Jurkat, Clone E6-1 (cell line): ENCODE measurements at places on chromosomes 6 and 20.

- no peak for DNase-seq
Measured at GRCh38 chr20:454951-455350, 7.4 kb downstream of the TBC1D20 start.

DNA sequence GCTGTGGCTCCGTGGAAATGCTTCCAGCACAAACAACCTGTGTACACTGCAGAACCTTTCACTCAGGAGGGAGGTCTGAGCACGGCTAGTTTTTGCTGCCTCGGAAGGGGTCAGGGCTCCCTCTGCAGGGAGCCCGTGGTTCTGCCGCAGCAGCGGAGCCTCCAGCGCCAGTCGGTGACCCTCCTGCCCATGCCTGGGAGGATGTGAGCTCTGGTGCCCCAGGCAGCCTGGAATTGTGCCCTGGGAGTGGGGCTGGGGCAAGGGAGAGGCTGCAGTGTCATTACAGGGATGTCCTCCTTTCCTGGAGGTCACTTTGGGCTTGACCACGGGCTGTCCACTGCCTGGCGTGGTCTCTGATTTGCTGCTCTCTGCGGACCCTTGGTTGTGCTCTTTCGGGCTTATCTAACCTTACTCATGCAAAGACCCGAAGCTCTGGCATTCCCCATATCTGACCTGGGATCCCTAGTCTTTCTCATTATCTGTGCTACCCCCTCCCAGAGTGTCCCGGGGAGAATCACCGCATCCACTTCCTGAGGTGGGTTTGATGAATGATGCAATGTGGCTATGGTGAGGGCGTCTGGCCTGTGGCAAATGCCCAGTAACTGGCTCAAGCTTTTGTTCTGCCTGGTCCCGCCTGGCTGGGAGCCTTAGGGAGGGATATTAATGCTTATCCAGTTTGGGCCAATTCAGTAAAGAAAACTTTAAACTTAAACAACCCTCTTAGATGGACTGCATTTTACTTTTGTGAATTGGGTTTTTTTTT is 59.6 kb upstream of the TAGAP start:
- DNase-seq = peak; percentile 65

DNA sequence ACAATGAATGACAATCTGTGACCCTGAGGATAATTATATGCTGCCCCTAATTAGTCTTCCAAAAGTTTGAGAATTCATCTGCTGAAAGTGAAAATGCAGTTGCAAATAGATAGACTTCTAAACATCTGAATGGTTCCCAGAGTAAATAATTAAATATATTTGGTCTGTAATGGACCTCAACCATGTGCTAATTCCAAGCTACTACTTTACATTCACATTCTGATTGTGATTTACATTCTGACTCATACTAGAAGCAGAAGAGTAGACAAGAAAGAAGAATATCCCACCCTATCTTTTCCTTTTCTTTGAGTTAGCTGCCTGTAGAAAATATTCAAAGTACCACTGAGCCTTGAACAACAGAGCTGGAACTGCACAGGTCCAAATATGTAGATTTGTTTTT is 80.8 kb downstream of the PTPRK start:
- DNase-seq = no peak

DNA sequence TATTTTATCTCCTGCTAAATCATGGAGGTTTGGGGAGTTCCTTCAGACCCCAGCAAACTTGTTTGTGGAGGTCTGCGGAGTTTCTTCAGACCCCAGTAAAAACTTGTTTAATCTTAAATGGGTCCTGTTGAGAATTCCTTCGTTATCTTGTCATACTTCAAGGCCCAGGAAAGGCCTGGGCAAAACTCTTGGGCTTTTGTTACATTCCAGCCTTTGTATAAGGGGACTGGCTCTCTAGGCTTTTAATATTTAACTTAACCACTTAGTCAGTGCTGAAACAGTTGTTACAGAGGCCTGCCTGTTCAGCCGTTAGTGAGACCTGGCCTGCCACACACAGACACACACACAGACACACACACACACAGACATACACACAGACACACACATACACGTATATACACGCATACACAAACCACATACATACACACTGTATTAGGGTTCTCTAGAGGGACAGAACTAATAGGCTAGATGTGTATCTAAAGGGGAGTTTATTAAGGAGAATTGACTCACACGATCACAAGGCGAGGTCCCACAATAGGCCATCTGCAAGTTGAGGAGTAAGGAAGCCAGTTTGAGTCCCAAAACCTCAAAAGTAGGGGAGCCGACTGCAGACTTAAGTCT is 21.3 kb upstream of the CST3 start:
- no peak for DNase-seq

- no peak for DNase-seq
Measured at GRCh38 chr6:35015476-35015875, 125.7 kb downstream of the TCP11 start.

DNA sequence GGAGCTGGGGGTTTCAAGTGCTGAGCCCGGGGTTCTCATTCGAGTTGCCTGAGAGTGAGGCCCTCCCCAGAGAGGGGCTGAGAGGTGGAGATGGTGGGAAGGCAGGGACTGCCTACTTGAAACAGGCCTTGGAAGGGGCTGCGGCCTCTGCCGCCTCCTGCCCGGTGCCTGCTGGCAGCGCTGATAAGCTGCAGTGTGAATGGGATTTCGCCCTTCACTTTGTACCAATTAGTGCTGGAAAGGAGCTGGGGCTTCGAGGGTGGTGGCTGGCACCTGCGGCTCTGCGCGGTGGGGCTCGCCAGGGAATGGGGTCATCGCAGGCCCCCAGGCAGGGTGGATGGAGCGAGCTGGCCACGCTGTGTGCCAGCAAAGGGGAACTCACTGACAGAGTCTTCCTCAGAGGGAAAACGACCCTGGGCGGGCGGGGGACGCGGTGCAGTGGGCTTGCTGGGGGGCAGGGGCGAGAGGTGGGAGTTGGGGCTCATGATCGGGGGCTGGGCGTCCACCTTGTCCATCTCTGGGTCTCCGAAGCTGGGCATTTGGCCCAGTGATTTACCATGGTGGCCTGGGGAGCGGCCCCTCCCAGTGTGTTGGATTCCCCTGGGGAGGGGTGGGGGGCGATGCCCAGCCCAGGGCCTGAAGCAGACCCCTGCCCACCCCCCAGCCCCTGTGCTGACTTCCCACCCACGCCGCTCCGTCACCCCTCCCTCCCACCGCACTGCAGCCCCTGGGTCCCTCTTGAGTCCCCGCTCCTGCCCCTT is 22.9 kb downstream of the COL20A1 start:
- no peak for DNase-seq

- no peak for DNase-seq
Measured at GRCh38 chr6:111837641-111838500, 35.4 kb downstream of the FYN start.

DNA sequence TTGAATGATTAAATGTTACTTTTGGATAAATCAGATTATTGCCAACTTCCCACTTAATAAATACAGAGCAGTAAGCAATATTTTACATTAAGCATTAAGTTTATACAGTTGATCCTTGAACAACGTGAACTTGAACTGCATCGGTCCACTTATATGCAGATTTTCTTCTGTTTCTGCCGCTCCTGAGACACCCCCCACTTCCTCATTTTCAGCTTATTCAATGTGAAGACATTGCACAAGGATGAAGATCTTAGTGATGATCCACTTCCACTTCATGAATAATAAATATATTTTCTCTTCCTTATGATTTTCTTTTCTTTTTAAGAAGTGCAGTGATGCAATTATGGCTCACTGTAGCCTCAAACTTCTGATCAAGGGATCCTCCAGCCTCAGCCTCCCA is 167.2 kb downstream of the LINC00237 start:
- no peak for DNase-seq

DNA sequence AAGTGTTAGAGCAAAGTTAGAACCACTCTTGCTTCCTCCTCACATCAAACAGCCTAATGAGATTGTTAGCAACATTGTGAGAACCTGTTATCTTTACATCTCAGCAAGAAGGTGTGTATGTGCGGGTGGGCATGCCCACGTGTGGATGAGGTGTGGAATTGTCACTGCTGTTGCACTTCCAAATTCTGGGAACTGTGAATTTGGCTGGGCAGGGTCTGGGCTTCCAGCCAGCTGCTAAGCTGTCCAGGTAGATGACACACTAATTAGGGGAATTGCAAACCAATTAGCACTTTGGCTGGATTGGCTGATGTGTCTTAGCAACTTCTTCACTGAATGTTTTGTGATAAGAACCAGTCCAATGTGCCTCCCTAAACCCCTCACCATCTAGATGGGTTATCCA is 848.2 kb downstream of the DHX35 start:
- no peak for DNase-seq

- DNase-seq = no peak
Measured at GRCh38 chr6:137843211-137843610, 23.8 kb upstream of the TNFAIP3 start.

- DNase-seq = no peak
Measured at GRCh38 chr6:132464538-132465256, 48.2 kb downstream of the STX7 start.

DNA sequence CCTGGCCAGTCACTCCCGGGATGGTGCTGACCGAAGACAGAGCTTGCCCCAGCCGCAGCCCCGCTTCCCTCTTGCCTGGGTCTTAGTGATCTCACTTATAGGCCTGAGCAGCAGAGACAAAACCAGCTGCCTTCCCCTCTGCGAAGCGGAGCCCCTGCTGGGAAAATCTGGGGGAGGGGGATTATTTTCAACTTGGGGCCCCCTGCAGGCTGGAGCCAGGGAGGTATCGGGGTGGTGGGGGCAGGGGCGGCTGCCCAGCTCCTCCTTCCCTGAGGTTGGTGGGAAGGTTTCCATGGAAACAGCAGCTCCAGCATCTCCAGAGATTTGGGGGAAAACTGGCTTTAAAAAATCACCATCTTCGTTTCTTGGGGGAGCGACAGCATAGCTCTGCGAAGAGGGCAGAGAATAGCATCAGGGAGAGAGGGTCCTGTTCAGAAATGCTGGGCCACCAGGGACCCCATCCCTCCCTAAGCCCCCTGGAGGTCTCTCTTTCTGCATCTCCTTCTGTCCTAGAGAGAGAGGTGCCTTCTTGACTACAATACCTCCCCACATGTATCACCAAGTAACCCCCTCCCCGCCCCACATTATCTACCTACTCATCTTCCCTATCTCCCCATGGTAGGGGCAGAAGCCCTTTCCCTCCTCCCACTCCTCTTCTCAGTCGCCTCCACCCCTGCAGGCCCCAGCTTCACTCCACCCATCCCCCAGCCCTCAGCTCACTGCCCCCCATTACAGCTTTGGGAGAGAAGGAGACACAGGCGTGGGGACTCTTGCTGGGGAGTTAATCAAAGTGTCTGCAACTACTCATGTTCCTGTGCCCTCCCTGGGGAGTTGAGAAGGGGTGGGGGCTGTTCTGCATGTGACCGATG is 88.4 kb upstream of the CCDC167 start:
- no peak for DNase-seq

GRCh38 chr20:14956026-14956425 is 618.6 kb upstream of the FLRT3 start:
- DNase-seq = no peak

GRCh38 chr20:62504323-62504722 is 28.5 kb upstream of the GATA5 start:
- DNase-seq = no peak

- no peak for DNase-seq
Measured at GRCh38 chr6:135052939-135053338, 1.7 kb downstream of the HBS1L start.

- no peak for DNase-seq
Measured at GRCh38 chr6:21163838-21164180, 429.7 kb upstream of the SOX4 start.

GRCh38 chr6:3358413-3359100 is 98.3 kb downstream of the SLC22A23 start:
- DNase-seq = no peak

- DNase-seq = no peak
Measured at GRCh38 chr6:85469276-85470022, 19.6 kb downstream of the NT5E start.

DNA sequence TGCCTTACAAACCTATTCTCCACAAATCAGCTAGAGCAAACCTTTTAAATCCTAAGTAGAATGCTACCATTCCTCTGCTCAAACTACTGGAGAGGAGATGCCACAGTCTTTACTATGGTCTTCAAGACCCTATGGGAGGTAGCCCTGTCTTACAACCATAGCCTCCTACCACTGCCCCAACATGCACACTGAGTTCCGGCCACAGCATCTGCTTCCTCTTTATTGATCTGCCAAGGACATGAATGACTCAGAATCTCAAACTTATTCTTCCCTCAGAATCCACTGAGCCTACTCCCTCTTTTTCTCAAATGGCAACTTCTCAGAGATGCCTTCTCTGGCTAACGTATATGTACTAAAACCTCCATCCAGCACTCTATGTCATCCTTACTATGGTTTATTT is 12.2 kb upstream of the ANKEF1 start:
- no peak for DNase-seq

- DNase-seq = no peak
Measured at GRCh38 chr6:19142275-19142674, 694.9 kb upstream of the ID4 start.

DNA sequence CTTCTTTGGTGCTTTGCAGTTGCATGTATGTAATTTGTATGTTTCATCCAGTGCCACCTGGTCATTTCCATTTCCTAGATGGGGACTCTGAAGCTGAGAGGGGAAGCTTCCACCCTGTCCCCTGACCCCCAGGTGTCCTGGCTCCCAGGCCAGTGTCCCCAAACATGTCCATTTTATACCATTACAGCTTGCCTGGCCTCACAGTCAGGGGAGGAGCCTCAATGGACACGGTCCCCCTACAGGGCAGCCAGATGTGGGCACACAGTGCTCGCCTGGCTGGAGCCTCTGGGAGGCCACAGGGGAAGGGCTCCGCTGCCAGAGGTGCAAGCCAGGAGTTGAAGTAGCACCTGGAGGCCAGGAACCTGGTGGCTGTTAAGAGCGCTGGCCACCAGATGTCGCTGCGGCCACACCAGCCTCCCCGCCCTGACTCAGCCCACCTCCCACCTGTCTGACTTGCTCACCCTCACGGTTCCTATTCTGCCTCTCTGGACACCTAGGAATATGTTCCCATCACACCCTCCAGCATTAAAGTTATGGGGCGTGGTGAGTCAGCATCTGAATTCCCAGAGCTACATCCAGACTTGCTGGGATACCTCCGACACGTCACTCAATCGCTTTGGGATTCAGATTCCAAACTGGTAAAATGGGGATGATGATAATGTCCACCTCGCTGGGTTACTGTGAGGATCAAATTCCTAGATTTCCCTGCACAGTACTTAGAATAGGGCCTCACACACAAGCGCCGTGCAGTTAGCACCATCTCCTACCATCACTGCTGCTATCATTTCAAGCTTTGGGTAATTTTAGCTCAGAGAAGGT is 107.4 kb downstream of the SULF2 start:
- DNase-seq = peak; percentile 39

DNA sequence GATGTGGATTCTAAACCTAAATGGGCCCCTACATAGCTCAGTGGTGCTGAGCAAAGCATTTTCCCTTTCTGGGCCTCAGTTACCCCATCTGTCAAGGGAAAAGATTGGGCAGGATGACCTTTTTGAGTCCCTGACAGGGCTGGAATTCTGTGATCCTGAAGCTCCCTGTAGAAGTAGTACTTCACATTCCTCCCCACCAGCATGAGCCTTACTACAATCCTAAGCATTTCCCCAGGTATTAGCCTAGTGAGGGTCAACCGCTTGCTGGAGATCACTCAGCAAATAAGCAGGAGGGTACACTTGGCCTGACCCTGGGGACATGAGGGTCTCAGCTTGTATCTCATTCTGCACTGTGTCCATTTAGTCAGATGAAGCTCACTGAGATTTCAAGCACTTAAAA is 13.4 kb downstream of the NDRG3 start:
- no peak for DNase-seq

GRCh38 chr6:91167846-91168245 is 581.0 kb upstream of the MAP3K7 start:
- no peak for DNase-seq

GRCh38 chr6:25180630-25181349 is 98.4 kb upstream of the CARMIL1 start:
- no peak for DNase-seq

- no peak for DNase-seq
Measured at GRCh38 chr20:51092338-51092737, 69.4 kb upstream of the KCNG1 start.
